ENCODE measurements at places on chromosomes 11 and 22. TPM values are rescaled to one million over a fixed set of nuclear protein-coding genes. Genes with fewer than 3 reads are reported as not detected.

OR8G1 gene
- total RNA-seq = not detected

- no peak for DNase-seq
These were observed 228.6 kb upstream of the DDI1 start for GRCh38 chr11:103807806-103808205.

- DNase-seq = no peak
These were observed 23.3 kb upstream of the SERPIND1 start for GRCh38 chr22:20750461-20751184.

DNA sequence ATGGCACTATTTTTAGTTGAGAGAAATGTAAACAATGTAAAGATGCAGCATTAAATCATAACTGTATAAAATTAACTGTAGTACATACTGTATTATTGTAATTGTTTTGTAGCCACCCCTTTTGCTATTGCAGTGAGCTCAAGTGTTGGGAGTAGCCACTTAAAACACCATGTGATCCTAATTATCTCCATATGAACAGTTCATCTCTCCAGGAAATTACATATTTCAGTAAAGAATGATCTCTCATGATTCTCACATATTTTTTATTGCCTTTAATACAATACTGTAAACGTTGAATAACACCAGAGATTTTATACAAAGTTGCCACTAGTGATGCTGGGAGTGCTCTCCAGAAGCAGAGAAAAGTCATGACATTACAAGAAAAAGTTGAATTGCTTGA lies 1768.6 kb downstream of the LRRC4C start:
- DNase-seq = no peak
